ENCODE measurements at places on chromosomes 4 and X.

- no peak for DNase-seq
Measured at GRCh38 chr4:153728151-153728550, 31.7 kb downstream of the RNF175 start.

GRCh38 chrX:29851857-29852605 lies 363.3 kb upstream of the MAGEB2 start:
- DNase-seq, result no peak

DNA sequence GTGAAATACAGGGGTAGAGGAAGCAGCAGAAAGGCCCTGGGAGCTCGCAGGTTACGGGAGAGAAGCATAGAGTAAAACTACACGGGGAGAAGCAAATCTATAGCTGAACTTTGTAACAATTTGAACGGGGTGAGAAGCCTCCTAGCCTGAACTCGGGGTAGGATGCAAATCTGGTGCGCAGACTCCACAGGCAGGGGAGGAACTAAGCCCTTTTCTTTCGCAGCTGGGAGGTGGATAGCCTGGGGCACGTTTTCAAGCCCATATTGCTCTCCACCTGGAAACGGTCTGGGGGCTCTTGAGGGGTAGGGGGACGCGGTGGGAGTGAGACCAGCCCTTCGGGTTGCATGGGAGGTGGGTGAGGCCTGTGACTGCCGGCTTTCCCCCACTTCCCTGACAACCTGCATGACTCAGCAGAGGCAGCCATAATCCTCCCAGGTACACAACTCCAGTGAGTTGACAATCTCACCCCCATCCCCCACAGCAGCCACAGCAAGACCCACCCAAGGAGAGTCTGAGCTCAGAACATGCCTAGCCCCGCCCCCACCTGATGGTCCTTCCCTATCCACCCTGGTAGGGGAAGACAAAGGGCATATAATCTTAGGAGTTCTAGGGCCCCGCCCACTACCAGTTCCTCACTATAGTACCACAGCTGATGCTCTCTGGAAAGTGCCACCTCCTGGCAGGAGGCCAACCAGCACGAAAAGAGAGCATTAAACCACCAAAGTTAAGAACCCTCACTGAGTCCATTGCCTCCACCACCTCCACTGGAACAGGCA lies 29.9 kb downstream of the SOWAHB start:
- DNase-seq, result no peak

DNA sequence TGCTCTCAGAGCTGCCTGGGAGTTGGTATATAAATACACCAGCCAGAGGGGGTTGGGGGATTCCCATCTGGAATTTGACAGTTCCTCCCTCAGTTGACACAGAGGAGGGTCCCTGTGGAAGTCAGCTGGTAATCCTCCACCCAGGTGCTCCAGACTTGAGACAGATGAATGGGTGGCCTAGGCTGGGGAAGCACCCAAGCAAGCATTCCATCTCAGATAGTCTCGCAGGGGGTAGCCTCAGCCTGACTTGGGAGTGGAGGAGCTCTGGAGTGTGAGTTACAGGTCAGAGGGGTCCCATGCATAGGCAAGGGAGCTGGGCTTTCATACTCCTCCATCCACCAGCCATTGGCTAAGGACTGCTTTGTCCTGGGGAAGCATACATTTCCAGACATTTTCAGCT lies 229.3 kb upstream of the BCOR start:
- DNase-seq, result no peak

DNA sequence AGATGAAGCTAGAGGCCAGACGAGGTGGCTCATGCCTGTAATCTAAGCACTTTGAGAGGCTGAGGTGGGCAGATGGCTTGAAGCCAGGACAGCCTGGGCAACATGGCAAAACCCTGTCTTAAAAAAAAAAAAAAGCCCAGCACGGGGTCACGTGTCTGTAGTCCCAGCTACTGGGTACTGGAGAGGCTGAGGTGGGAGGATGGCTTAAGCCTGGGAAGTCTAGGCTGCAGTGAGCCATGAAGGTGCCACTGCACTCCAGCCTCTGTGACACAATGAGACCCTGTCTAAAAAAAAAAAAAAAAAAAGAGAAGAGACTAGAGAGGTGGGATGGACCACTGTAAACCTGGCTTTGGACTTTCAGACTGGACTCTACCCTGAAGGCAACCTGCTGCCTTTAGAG lies 10.7 kb upstream of the LRBA start:
- DNase-seq, result no peak

DNA sequence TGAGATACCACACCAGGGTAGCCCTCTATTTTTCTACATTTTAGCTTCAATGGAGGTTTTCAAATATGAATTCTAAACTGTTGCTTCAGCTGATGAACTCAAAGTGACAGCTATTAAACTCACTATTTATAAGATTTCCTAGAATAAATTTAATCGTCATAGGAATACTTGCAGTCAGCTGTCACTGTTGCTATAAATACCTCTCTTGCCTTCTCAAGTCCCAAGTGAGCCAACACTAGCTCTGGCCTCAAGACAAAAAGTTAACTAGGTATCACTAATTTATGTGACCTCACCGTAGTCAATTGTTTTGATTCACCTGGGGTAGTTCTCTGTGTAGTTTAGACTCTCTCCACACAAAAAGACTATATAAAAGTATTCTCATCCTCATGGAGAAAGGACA lies 34.3 kb upstream of the PROM1 start:
- no peak for DNase-seq

DNA sequence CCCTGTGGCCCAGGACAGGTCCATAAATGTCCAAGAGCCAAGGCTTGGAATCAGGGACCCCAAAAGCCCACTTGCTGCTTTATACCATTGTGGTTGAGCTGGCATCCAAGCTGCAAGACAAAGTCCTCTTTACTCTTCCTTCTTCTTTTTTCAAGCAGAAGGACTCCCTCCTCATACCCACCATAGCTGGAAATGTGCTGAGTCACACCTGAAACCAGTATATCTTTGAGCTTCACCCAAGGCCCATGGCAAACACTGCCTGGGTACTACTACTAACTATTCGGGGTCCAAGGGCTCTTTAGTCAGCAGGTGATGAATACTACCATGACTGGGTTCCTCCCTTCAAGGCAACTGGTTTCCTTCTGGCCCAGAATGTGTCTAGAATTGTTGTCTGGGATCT lies 37.3 kb upstream of the NMU start:
- no peak for DNase-seq

DNA sequence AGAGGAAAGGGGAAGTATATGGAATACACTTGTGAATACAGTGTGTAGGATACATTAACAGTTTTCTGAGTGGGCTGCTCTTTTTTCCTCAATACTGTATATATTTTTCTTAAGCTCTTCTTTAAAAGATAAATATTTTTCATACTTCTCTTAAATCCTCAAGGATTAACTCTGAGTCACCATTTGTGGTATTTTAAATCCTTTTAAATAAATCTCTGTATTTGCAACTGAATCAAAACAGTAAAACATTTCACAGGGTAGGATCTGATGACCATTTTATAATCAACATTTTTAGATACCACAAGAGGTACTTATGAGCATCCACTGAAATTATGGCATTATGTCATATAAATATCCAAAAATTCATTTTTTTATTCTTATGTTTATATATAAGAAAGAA lies 87.6 kb downstream of the GAB1 start:
- DNase-seq, result no peak

GRCh38 chrX:149950681-149951080 lies 12.4 kb upstream of the EOLA2 start:
- peak; percentile 10 for DNase-seq

DNA sequence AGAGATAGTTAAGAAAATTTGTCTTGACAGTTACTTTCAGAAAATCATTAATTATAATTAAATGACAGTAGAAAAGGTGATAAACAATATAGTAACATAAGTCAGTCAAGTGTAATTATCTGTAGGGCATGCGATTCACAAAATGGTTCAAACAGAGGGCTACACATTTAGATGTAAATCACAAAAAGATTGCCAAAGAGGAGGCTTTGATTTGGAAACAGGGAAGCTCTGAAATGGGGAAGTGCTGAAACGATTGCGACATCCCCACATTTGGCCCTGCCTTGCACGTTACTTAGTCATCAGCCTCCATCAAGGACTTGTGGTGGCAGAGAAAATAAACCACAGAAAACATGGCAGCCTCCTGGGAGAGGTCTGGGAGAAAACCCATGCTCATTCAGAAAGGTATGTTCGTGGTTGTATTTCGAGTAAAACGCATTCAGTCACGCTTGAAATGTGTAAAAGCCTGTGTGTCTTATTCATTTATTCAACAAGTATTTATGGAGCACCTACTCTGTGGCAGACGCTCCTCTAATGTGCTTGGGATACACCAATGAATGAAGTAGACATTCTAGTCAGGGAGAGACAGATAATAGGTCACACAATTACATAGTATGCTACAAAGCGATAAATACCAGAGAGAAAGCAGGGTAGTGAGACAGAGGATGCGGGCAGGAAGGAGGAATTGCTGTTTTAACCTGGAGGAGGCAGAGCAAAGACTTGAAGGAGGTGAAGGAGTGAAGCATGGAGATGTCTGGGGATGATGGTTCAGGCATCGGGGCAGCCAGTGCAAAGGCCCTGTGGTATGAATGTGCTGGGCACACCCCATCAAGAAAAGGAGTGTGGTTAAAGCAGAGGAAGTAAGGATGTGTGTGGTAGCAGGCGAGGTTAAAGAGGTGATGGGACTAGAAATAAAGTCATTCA lies 7.8 kb downstream of the RBM47 start:
- peak; percentile 39 for DNase-seq

- no peak for DNase-seq
Measured at GRCh38 chr4:71487344-71487920, 148.6 kb downstream of the SLC4A4 start.

DNA sequence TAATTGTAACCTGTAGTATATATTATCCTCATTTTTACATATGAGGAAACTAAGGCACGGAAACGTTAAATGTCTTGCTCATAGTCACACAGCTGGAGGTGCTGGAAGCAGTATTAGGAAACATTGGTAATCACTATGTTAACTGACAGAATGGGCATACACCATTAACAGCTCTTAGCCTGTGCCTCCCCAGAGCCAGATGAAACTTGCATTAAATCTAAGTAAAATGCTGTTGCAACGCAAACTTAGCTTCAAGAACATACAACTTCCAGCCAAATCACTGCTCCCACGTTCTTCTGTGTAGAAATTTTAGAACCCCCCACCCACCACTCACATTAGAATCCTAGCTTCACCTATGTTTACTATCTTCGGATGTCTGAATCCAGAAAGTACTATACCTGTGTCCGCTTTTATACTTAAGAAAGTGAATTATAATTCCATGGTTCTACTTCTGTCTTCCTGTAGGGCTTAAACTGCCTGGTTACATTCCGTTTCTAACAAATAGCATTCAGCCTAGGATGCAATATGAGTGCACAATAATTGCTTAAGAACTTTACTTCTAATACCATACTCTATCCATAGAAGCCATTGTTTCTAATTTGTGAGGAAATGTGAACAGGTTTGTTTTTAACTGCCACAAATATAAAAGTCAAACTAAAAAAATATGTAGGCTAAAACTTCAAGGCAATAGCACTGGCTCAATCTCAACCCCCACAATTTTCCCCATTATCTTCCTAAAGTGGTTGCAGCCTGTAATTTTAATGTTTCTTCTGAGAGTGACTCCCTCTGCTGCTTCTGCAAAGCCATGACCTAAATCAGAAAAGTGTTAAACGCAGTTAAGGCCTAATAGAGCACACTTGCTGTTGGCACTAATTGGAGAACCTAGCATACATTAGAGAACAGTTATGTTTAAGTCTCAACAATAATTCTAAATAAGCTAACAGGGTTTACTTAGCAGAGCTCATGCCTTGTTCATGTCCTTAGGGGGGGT lies 4.4 kb downstream of the UNC5C start:
- DNase-seq, result peak; percentile 70

DNA sequence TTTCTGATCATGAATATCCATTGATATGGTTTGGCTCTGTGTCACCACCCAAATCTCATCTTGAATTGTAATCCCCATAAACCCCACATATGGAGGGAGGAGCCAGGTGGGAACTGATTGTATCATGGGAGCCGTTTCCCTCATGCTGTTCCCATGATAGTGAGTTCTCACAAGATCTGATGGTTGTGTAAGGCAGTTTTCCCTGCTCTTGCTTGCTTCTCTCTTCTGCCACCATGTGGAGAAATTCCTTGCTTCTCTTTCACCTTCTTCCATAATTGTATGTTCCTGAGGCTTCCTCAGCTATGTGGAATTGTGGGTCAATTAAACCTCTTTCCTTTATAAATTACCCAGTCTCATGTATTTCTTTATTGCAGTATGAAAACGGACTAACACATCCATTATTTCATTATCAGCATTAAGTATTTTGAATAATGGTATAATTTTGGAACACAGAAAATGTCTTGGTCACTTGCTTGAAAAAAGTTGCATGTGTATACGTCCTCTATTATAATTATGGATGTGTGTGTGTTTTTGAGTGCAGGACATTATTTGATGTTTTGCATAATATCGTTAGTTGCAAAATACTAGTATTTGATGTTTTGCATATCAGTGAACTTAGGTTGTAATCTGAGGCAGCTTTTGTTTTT lies 334.6 kb downstream of the PCDH10 start:
- DNase-seq, result no peak
